ENCODE measurements at places on chromosomes 12 and 14.

- DNase-seq: peak; percentile 44
These were observed 130.8 kb downstream of the PHLDA1 start for GRCh38 chr12:75900781-75901254.

DNA sequence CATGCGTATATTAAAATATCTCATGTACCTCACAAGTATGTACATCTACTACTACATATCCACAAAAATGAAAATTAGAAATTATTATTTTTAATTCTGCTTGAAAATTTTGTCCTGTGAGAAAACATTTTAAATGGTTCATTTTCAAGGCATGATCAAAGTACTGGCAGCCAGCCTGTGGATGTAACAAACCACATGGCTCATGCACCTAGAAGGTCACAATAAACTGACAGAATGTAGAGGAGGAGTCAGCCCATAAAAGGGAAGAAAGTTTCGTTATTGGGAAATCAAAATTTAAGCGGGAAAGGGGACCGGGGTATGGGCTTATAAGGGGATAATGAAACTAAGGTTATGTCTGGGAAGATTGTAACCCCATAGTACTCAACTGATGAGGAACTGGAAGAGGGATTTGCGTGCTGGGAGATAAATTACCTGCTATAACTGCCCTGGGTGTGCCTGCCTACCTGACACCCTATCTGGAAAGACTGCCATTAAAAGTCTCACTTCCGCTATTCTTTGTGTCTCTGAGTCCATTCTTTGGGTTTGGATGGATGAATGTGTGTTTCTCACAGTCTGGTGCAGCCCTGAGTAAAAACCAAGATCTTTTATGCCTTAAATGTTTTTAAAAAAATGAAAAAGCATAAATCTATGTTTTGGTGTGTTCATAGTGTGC, 62.2 kb upstream of the PCED1B start:
- no peak for DNase-seq

- no peak for DNase-seq
These were observed 176.7 kb downstream of the ADCK1 start for GRCh38 chr14:77976591-77976990.

GRCh38 chr12:132146772-132147422, 2.6 kb downstream of the NOC4L start:
- DNase-seq: no peak

- DNase-seq: no peak
These were observed 10.9 kb upstream of the IL26 start for GRCh38 chr12:68236421-68237059.

- no peak for DNase-seq
These were observed 19.9 kb downstream of the SH2B3 start for GRCh38 chr12:111425655-111426054.

DNA sequence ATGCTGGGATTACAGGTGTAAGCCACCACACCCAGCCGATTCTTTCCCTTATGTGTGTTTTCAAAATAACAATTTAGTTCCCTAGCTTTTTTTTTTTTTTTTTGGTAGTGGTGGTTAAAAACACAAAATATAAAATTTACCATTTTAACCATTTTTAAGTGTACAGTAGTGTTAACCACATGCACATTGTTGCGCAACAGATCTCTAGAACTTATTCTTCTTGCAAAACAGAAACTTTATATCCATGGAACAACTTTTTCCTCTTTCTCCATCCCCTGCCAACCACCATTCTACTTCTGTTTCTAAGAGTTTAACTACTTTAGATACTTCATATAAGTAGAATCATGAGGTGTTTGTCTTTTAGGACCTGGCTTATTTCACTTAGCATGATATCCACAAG, 1.1 kb upstream of the NDUFA12 start:
- DNase-seq: no peak

GRCh38 chr12:5567016-5567725, 135.3 kb downstream of the NTF3 start:
- no peak for DNase-seq

DNA sequence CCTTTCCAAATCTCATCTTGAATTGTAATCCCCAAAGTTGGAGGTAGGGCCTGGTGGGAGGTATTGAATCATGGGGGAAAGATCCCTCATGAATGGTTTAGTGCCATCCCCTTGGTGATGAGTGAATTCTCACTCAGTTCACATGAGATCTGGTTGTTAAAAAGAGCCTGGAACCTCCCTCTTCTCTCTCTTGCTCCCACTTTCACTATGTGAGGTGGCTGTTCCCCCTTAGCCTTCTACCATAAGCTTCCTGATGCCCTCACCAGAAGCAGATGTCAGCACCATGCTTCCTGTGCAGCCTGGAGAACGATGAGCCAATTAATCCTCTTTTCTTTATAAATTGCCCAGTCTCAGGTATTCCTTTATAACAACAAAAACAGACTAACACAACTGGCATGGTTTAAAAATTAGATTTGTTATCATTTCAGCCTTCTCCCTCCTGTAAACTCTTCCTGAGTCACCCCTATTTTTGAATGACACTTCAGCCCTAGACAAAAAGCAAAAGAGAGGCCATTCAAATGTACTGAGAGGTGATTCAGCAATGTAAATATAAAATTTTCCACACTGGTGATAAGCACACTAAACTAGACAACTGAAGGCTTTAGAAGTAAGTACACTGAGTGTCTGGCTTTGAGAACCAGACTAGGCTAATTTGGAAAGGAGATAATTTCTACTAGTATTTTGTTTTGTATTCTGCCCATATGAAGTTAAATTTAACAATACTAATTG, 212.1 kb upstream of the ABCD2 start:
- DNase-seq: no peak

DNA sequence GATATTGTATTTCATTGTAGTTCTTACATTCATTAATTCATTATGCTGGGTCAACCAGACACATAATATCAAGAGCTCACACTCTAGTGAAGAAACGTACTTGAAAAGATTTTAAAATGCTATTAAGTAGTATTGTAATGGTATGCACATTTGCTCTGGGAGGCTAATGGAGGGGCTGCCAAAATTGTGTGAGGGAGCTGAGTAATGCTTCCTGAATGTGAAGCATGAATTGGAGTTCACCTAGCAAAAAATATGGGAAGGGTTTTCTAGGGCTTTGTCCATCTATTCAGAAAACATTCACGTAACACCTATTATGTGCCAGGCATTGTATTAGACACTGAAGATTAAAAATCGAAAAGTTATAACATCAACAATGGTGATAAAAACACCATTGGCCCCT, 403.8 kb upstream of the PDE3A start:
- DNase-seq: no peak

DNA sequence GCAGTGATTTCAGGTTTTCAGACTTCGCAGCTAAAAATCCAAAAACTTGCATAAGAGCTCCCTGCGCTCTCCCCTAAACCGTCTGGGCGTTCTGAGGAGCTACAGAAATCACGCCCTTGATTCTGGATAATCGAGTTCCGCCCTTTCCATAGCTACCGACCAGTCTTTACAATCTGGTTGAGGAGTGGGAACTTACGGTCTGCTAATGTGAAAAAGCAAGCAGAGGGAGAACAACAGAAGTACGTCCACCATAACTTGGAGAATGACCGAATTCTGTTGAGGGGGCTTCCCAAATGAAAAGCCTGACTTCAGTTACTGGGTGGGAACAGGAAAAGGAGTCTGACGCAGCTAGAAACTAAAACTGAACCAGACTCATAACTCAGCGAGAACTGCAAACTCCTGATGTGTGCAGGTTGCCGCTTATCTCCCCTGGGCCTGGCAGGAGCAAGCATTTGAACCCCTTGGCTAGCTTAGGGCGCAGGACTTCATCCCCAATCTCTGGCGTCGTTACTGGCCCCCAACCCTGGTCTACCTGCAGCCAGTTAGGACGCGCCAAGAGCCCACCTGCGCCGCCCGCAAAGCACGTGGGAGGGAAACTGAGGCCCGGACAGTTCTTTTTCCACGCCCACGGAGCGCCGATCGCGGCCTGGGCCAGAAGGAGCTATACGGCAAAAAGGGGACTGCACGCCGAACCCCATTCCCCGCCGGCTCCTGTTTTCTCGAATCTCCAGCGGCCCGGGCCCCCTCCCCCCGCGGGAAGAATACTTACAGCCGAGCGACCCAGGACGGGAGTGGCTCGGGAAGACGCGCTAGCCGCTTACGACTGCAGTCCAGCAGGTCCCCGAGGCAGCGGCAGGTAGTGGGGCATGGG, 838 bp downstream of the LRIG3 start:
- DNase-seq: no peak

- DNase-seq: no peak
These were observed 59.1 kb downstream of the ATP23 start for GRCh38 chr12:58000499-58000898.

DNA sequence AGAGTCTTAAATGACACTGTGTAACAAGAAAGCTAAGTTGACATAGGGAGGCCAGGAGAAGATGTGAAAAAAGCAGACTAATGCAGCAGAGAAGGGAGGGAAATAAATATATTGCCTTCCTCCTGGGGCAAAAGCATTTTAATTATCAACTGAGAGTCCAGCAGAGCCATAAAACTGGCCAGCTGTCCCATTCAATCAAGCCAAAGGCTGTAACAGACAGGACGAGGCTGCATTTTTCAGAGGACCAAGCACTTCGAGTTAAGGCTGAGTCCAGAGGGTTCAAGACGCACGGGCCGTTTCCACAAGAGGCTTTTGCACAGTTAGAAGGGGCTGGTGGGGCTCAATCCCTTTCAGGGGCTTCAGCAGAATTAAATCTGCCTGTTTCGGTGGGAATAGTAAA, 20.4 kb downstream of the MAP3K9 start:
- no peak for DNase-seq

DNA sequence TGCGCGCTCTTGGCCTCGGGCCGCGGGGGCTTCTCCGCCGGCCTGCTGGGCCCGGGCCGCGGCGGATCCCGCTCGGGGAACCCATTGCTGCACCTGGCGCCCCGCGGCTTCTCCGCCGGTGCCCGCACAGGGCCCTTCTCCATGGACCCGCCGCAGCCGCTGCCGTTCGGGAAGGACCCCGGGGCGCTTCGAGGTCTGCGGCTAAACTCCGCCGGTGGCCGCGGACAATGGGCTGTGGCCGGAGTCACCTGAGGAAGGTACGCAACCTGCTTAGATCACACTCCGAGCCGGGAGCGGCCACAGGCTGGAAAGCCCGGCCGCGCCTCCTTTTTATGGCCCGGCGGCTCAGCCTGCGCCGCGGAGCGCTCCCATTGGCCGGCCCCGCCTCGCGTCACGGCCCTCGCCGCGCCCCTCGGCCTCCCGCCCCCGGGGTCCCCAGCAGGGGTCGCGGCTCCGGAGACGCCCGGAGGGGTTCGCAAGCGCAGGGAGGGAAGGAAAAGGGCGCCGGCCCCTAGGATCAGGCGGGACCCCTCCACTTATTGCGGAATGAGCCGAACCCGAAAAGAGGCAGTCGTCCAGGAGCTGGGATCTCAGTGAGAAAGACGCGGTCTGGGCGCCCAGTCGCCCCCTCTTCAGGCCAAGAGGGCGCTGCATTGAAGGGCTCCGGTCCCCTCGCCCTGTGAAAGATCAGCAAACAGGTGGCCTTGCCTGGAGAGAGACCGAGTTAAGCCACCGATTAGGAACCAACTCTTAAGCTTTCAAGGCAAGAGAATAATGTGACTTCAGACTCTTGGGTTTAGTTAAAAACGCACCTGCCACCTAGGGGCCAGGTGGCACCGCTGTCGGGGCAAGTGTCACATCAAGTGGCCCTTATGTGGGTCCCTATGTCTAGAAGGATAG, at the start of gene GCH1:
Gene GCH1 (minus strand): TSS at position 306 of the 900 bp plus-strand sequence. CDS start 163 bp downstream, at position 143.
- peak; percentile 87 for DNase-seq

Data from nephron progenitor cell (in vitro differentiated cells).